IPS DF 19.7 (cell line): ENCODE measurements at places on chromosomes 7 and 10.

DNA sequence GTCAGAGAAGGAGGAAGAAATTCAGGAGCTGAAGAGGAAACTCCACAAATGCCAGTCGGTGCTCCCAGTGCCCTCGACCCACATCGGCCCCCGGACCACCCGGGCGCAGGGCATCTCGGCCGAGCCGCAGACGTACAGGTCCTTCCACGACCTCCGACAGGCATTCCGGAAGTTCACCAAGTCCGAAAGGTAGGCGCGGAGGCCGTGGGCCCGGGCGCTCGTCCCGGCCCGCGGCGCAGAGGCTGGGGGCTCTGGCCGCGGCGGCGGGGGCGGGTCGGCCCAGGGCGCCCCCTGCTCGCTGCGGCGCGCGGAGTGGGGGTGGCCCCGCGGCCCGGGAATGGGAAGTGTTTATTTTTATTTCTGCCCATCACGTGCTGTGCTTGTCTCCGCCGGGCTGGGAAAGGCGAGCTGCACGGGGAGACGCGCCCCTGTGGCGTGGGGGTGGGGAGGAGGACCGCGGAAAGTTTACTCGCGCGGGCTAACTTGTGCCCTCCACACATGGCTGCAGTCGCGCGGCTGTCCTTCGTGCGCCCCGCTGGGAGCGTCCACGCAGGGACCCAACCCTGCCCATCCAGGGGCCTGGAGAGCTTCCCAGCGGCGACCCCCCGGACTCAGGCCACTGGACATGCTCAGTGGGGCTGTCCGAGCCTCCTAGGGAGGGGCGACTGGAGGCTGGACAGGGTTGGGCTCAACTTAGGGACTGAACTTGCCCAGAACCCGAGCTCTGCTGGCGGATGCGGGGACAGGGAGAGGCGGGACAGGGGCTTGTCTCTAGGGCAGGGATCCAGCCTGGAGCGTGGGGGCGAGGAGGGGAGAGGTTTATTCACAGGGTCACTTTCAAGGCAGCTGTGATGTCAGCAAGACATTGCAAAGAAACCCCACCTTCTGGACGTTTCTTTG is 82.6 kb upstream of the PRKG1 start:
- DNase-seq: no peak

DNA sequence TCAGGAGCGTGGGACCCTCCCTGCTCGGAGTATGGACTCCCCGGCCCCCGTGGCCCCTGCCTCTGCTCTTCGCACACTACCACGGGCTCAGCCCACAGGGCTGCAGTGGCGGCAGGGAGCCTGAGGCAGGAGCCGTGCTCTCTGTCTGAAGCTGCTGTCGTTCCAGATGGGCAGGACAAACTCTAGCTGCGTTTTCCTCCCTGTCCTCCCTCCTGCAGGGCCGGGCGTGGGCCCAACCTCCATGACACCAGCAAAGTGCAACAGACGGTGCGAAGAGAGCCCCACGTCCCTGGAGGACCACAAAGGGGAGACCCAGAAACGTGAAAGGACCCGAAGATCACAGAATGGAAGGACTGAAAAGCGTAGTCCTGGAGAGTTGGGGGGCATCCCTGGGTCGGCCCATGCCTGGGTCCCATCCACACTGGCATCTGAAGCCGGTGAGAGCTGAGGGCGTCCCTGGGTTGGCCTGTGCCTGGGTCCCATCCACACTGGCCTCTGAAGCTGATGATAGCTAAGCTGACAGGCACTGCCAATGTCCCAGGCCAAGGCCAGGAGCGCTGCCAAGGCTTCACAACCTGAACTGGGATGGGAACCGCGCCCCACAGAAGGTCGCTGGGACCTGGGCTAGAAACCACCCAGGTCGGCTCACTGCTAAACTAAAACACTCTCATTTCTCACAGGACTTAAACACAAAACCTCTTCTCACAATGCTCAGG is 267.0 kb downstream of the MAD1L1 start:
- DNase-seq: no peak

GRCh38 chr10:30215623-30216022 is 133.5 kb downstream of the MTPAP start:
- no peak for DNase-seq

- DNase-seq: no peak
Observed at GRCh38 chr7:50359258-50359994, 54.9 kb downstream of the IKZF1 start.

DNA sequence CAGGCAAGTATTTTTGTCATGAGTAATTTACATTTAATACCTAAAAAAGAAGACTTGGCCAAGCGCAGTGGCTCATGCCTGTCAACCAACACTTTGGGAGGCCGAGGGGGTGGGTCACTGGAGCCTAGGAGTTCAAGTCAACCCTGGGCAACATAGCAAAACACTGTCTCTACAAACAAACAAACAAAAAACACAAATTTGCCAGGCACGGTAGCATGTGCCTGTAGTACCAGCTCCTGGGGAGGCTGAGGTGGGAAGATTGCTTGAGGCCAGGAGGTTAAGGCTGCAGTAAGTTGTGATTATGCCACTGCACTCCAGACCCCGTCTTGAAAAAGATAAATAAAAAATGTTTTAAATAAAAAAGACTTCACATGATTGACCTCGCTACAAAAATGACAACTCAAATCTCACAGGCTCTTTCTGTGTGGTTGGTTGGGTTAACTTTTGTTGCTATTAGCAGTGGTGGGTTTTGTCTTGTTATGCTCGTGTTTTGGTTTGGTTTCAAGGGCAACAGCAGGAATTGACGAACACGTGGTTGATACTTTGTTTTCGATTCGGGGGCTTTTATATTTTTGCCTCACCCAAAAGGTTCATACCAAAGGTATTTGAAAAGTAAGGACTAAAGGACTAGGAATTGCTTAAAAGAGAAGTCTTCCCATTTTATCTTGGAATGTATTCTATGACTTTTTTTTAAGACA is 227.2 kb upstream of the MKLN1 start:
- no peak for DNase-seq

GRCh38 chr7:131501422-131501821 is 55.0 kb downstream of the PODXL start:
- no peak for DNase-seq

GRCh38 chr10:117496031-117496430 is 46.5 kb upstream of the EMX2 start:
- DNase-seq: no peak

GRCh38 chr10:75030371-75030770 is 81.1 kb upstream of the SAMD8 start:
- DNase-seq: no peak

DNA sequence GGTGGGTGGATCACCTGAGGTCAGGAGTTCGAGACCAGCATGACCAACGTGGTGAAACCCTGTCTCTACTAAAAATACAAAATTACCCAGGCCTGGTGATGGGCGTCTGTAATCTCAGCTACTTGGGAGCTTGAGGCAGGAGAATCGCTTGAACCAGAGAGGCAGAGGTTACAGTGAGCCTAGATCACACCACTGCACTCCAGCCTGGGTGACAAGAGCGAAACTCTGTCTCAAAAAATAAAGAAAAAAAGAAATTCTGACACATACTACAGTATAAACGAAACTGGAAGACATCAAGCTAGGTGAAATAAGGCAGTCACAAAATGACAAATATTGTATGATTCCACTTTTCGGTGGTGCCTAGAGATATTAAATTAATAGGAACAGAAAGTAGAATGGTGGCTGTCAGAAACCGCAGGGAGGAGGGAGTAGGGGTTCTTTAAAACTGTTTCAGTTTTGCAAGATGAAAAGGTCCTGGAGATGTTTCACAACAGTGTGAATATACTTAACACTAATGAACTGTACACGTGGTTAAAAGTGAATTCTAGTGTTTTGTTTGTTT is 23.2 kb downstream of the PILRA start:
- DNase-seq: no peak

GRCh38 chr7:10022957-10023356 is 950.7 kb upstream of the PHF14 start:
- DNase-seq: no peak

DNA sequence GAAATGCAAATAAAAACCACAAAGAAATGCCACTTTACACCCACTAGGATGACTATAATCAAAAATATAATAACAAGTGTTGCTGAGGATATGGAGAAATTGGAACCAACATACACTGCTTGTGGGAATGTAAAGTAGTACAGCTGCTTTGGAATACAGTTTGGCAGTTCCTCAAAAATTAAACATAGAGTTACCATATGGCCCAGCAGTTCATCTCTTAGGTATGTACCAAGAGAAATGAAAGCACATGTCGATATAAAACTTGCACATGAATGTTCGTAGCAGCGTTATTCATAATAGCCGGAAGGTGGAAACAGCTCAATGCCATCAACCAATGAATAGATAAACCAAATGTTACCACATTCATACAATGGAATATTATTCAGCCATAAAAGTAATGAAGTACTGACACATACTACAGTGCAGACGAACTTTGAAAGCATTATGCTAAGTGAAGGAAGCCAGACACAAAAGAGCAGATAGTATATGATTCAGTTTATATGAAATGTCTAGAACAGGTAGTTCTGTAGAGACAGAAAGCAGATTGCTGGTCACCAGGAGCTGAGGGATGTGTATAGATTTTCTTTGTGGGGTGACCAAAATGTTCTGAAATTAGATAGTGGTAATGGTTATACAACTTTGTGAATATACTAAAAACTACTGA is 12.4 kb downstream of the BCAP29 start:
- no peak for DNase-seq

DNA sequence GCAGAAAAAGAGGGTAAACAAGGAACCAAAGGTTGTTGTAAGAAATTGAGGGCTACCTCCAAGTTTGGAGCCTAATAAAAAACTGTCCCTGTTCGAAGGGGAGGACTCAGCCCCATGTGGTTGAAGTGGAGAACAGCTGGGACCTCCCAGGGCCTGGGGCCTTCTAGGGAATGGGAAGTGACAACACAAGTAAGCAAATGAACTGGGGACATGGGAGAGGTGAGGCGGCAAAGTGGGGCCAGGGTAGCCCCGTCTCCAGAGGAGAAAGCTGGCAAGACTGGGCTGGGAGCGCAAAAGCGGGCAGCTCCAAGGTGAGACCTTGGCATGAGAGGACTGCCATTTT is 198.1 kb downstream of the ZNF438 start:
- no peak for DNase-seq

DNA sequence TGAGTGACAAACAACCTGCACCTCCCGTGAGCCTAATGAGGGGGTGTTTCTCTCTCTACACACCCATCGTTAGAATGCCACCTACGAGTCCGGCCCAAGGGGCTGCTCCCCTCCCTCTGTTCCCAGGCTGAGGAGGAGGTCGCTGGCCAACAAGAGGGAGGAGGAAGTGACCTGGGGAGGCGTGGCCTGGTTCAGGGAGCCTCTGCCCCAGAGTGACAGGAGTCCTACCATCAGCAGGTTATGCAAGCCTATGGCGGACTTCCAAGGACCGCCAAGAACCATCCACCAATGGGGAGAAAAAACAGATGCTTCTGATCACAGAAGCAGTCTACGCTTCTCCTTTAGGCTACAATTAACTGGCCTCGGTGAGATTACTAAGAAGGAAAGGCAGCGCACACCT is 12.3 kb upstream of the EGFR start:
- DNase-seq: no peak

GRCh38 chr10:22244855-22245254 is 27.0 kb upstream of the EBLN1 start:
- no peak for DNase-seq

GRCh38 chr10:10803278-10803677 is 214.4 kb upstream of the CELF2 start:
- DNase-seq: no peak

- DNase-seq: no peak
Observed at GRCh38 chr7:29274146-29275017, 79.8 kb downstream of the CHN2 start.

DNA sequence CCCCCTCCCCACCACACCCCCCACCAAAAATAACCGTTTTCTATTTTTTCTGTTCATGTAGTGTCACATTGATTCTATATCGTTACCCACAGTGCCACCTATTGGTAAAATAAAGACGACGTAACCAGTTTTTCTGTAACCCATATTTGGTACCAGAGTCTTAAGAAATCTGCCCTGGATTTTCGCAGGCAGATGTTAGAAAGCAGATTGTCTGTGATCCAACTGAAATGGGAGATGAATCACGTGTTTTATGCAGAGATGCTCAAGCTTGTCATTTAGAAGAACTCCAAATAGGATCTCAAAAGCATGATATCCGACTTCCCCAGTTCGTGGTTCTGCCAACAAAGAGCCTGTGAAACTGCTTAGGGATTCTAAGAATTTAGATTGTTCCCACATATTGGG is 261.1 kb upstream of the CSTF2T start:
- no peak for DNase-seq

- DNase-seq: no peak
Observed at GRCh38 chr7:102433219-102434038, at the start of gene ORAI2. Gene ORAI2, plus strand, starts transcription at chr7:102433575. Its CDS starts 5,382 bp downstream, at chr7:102438957.

GRCh38 chr7:37376386-37376785 is 72.3 kb downstream of the ELMO1 start:
- no peak for DNase-seq

GRCh38 chr7:39880556-39880955 is 69.5 kb upstream of the CDK13 start:
- no peak for DNase-seq

GRCh38 chr7:8003077-8003476 is 34.5 kb downstream of the GLCCI1 start:
- no peak for DNase-seq

DNA sequence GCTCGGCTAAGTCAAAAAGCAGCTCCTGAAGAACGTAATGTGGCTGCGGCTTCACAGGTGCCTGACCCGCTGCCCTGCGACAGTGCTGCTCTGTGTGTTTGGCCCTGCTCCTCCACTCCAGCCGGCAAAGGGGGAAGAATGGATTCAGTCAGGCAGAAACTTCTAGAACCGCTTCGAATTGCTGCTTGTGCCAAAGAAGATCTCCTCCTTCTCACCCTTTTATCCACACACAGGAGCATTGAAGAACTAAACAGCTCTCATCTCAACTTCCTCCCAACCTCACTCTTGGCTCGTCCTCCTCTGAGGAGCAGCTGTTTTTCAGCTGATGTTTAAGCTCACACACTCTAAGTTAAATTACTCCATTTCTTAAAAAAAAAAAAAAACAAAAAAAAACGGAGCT is 651.4 kb downstream of the INHBA start:
- DNase-seq: no peak

DNA sequence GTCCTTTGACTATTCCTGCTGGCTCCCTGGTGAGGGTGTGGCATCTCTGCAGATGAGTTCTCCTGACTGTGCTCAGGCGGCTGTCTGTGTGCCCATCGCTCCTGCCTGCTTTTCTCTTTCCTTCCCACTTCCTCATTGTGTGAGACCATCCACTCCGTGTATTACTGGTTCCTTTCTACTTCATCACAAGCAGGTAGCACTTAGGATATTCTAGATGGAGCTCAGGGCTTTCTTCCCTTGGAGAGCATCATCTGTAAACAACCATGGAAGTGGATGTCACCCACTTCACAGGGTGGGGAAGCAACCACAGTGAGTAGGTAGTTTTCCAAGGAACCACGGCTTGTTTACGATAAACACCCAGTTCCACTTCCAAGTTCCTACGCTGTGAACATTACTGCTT is 15.7 kb downstream of the DNAJB6 start:
- DNase-seq: no peak
